ENCODE measurements at places on chromosomes 3 and 15. TPM values are rescaled to one million over a fixed set of nuclear protein-coding genes. Genes with fewer than 3 reads are reported as not detected.

The NR2F2 gene
- 139 TPM for polyA plus RNA-seq

The OIP5 gene
- 6.4 TPM for polyA plus RNA-seq

The P2RY13 gene
- polyA plus RNA-seq: 1.4 TPM

The BLM gene
- 11.4 TPM for polyA plus RNA-seq

The ANKRD34C gene
- not detected for polyA plus RNA-seq

The CCDC54 gene
- 0.14 TPM for polyA plus RNA-seq

The NOX5 gene
- 0.83 TPM for polyA plus RNA-seq

The CLDN1 gene
- polyA plus RNA-seq: 1.3 TPM

The POLR2M gene
- polyA plus RNA-seq: 46.0 TPM

The CPN2 gene
- not detected for polyA plus RNA-seq

The MAP3K13 gene
- 45.7 TPM for polyA plus RNA-seq

GRCh38 chr3:72474775-72475174, 373.5 kb downstream of the SHQ1 start:
- no peak for DNase-seq

DNA sequence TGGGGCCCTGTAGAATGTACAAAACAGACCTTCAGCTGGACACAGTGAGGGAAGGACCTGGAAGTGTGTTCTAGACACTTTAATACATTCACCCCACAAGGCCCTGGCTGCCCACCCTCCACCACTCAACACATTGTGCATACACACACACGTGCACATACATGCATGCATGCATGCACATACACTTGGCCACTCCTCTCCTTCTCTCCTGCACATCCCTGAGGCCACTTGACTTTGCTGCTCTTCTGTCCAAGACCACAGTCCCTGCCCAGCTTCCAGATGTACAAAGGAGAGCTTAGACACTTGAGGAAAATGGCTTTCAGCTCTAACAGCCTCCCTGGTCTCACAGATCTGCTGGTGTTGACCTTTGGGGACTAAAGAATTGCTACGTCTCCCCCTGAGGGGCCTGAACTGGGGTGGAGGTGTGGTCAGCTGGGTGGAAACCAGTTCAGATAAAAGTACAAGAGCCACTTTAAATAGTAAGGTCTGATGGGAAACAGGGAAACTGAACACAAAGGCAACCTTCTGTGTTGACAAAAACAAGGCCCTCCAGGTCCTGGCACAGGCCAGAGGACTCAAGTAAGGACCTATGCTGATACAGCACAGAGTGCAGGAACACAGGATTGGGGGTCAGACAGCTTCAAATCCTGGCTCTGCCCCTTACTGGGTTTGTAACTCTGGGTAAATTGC, 24.8 kb upstream of the NOX5 start:
- no peak for DNase-seq

- DNase-seq: no peak
Observed at GRCh38 chr15:41919201-41919820, 25.5 kb upstream of the SPTBN5 start.

DNA sequence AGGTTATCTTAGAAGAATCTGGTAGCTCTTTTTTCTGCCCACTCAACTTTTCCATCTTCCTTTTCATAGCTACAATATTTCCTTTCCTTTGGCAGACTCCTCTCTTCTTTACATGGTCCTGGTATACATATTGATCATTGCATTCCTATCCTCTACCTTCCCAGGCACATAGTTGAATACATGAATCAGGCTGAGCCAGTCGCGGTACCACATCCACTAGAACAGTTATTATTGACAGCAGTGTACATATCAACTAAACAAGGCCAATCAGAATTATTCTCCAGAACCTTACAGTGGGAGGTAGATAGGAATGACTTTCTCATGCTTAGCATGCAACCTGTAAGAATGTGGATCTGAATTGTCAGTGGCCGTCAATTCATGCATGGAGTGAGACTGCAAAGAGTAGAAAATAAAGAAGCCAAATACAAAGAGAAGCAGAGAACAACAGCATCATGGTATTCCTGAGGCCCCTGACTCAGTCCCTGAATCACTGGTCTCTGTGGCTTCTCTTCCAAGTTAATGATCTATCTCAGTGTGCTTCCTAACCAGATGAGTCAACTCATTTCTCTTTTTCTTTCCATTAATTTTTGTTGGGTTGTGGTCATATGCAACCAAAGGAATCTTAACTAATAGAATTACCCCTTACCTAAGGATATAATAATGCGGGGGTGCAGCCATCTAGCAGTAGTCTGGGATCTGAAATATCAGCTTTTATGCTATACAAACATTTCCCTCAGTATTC, 60.9 kb upstream of the DCBLD2 start:
- DNase-seq: no peak

DNA sequence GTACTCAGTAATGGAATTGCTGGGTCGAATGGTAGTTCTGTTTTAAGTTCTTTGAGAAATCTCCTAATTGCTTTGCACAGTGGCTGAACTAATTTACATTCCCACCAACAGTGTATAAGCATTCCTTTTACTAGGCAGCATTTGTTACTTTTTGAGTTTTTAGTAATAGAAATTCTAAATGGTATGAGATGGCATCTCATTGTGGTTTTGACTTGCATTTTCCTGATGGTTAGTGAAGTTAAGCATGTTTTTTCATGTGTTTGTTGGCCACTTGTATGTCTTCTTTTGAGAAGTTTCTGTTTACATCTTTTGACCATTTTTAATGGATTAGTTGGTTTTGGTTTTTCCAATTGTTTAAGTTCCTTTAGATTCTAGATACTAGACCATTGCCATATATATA, 28.4 kb downstream of the TP63 start:
- no peak for DNase-seq

DNA sequence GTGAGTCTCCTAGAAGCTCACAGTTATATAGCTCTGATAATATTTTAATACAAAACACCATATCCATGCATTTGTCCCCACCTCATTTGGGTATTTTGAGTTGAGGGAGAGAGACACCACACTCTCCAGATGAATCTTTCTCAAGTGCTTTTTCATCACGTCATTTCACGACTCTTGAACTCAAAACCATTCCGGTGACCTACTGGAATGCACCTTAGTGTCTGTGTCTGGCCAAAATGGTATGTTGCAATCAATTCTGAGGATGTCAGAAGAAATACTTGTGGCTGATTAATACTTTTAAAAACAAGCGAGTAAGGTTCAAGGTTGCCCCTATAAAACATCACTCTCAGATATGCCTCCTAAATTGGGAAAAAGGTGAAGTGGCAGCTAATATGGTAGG, 352.6 kb upstream of the ICE2 start:
- no peak for DNase-seq

DNA sequence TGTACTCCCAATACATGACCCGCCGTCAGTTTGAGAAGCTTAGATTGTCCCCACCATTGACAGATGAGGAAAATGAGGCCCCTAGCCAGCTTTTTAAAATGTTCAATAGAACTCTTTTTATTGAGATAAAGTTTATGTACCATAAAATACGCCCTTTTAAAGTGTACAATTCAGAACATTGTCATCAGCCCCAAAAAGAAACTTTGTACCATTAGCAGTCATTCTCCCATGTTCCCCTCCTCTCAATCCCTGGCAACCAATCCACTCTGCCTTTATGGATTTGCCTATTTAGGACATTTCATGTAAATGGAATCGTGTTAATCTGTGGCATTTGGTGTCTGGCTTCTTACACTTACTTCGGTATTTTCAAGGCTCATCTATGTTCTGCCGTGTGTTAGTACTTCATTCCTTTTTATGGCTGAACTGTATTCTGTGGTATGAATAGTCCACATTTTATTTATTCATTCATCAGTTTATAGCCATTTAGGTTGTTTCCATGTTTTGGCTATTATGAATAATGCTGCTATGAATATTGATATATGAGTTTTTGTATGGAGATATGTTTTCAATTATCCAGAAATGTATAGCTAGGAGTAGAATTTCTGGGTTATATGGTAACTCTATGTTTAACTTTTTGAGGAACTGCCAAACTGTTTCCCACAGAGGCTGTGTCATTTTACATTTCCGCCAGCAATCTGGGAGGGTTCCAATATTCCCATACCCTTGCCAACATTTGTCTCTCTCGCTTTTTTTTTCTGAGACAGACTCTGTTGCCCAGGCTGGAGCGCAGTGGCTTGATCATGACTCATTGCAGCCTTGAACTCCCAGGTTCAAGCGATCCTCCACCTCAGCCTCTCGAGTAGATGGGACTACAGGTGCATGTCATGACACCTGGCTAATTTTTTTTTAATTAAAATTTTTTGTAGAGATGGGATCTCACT, 15.3 kb upstream of the PTPN23 start:
- DNase-seq: no peak

GRCh38 chr3:71528816-71529215, 54.7 kb downstream of the FOXP1 start:
- DNase-seq: no peak

DNA sequence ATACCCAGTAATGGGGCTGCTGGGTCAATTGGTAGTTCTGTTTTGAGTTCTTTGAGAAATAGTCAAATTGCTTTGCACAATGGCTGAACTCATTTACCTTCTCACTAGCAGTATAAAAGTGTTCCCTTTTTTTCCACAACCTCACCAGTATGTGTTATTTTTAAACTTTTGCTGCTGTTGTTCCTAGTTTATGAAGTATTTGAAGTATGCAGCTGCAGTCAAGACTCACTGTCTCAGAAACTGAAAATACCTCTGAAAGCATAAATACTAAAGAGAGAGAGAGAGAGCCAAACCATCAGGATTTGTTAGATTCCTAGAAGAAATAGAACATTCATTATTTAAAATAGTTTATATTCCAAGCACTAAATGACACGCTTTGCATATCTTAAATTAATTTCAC, 764.2 kb downstream of the NTRK3 start:
- no peak for DNase-seq

GRCh38 chr3:8631661-8632060, 12.9 kb downstream of the SSUH2 start:
- no peak for DNase-seq

- DNase-seq: no peak
Observed at GRCh38 chr3:125137358-125138033, 75.1 kb downstream of the SLC12A8 start.

- no peak for DNase-seq
Observed at GRCh38 chr3:95302044-95302443, 1239.2 kb downstream of the NSUN3 start.

DNA sequence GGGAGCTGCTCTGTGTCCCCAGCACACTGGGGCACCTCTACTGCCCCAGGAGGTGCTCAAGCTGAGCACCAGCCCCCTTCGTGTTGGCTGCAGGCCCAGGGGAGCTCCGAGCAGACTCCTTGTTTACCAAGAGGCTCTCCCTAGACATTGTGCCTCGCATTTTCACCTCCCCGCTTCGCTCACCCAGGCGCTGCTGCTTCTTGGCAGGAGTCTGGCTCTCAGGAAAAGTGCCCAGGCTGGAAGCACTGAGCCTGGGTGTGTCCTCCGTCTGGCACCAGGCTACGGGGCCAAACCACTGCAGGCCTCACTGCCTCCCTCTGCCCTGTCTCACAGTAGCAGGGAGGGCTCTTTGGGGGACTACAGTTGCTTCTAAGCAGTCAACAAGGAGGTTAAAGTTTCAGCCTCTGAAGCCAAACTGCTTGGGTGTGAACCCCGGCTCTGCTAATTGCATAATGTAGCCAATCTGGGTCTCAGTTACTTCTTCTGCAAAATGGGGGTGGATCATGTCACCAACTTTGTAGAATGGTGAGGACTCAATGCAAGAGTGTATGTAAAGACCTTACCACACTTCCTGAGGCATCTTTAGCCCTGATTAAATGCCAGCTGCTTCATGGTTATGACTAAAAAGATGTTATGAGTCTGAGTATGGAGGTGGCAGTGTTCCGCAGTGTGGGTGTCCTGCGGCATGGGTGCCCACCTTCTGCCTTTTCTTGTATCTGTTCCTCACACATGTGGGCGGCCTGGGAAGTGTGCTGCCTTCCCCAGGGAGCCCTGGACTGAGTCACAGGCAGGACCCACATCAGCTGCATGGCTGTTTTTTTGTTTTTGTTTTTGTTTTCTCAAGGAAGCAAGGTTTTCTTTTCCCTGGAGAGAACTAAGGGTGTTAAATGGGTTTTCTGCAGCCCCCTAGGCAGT, 88.9 kb downstream of the CLSTN2 start:
- no peak for DNase-seq

DNA sequence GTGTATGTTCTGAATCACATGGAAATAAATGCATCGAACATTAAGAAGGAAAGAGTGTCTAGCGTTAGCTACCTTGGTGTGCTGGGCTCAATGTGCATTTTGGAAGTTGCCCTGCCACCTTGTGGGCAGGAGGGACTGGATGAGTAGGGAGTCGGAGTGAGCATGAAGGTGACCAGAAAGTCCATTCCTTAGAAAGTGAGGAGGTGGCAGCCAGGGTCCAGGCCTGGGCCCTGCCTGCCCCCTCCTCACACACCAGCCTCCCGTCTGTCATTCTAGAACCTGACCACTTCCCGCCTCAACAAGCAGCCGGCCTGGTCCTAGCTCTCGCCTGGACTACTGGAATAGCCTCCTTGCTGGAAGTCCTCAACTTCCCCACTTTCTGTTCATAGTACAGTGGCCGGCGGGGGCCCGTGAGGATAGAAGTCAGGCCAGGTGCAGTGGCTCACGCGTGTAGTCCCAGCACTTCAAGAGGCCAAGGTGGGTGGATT, 10.2 kb upstream of the GATA2 start:
- no peak for DNase-seq

GRCh38 chr3:53035825-53036619, 9.9 kb downstream of the SFMBT1 start:
- DNase-seq: no peak

GRCh38 chr3:24101676-24102168, 156.6 kb downstream of the NR1D2 start:
- peak; percentile 63 for DNase-seq

- DNase-seq: peak; percentile 55
Observed at GRCh38 chr3:13393427-13394360, 26.4 kb downstream of the NUP210 start.

All from left lung (tissue), 14 donors.